Neuronal stem cell (in vitro differentiated cells): ENCODE measurements at places on chromosomes 3 and 15.

DNA sequence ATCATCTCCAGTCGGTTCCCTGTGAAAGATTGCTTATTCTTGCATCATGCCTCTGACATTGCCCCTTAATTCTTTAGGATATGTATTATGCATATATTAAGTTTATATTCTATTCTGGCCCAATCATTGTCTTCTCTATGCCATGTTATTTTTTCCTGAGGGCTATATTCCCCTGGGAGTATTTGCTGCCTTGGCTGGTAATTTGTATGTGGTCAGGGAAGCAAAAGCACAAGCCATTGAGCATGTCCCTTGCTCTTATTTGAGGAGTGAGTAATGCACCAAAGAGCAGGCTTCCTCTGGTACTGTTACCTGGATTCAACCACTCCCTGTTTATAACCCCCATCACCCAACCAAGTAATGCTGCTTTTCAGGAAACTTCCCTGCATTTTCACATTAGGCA is 36.3 kb downstream of the STAC start:
- no peak overlapping the region for H3K4me3 ChIP-seq
- no peaks in the 10 kb centered on the region for H3K36me3 ChIP-seq
- H3K27ac ChIP-seq = no peak overlapping the region
- no peaks in the 10 kb centered on the region for H3K27me3 ChIP-seq
- peaks cover 1% of the 10 kb centered on the region for H3K4me1 ChIP-seq

DNA sequence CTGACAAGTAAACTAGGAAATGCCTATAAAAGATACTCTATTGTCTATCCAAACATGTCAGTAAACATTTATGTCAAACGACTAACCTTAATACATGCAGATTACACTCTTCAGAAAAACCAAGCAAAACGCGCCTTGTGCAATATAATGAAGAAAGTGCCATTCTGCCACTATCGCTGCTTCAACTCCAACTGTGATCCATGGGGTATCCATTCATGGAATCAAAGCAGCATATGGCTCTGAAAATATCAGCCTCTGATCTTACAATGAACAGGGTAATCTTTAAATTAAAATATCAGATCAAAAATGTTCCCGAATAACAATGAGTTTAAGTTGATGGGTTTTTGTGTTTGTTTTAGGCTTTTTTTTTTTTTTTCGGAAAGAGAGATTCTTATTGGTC is 105.5 kb upstream of the SETMAR start:
- no peaks in the 10 kb centered on the region for H3K36me3 ChIP-seq
- H3K4me1 ChIP-seq = no peaks in the 10 kb centered on the region
- H3K4me3 ChIP-seq = no peak overlapping the region
- H3K27me3 ChIP-seq = no peaks in the 10 kb centered on the region

DNA sequence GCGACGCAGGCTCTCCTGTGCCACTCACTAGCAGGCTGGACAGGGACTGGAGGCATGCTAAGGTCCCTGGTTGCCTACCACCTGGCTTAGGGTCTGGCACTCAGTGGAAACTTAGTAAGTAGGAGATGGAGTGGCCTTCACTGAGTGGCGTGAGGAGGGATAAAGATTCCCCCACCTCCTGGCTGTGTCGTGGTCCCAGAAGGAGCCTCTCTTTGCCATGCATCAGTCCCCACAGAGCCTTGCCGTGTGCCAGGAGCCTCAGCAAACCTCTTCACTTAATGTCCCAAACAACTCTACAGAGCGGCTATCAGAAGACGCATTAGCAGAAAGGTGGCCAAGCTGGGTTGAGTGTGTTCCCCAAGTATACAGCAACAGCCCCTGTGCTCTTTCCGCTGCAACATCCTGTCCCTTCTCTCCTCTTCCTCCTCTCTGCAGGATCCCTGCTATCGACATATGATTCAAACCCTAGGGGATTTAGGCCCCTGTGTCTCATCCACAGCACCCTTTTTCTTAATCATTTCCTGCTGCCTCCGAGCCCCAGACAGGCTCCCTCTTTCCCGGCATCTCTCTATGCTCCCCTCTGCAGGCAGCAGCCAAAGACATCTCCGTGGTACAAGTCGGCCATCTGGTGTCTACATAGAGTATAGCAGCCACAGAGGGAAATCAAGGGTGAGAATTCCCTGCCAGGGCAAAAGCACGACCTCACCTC is 66.7 kb downstream of the SLC6A1 start:
- no peak overlapping the region for H3K27ac ChIP-seq
- no peaks in the 10 kb centered on the region for H3K4me1 ChIP-seq
- no peaks in the 10 kb centered on the region for H3K36me3 ChIP-seq
- H3K27me3 ChIP-seq = peaks cover 21% of the 10 kb centered on the region
- H3K4me3 ChIP-seq = no peak overlapping the region

GRCh38 chr3:38137615-38138348 is 679 bp upstream of the MYD88 start:
- peaks cover 17% of the 10 kb centered on the region for H3K36me3 ChIP-seq
- H3K4me1 ChIP-seq = peaks cover 18% of the 10 kb centered on the region
- DNase-seq = peak; percentile 21

DNA sequence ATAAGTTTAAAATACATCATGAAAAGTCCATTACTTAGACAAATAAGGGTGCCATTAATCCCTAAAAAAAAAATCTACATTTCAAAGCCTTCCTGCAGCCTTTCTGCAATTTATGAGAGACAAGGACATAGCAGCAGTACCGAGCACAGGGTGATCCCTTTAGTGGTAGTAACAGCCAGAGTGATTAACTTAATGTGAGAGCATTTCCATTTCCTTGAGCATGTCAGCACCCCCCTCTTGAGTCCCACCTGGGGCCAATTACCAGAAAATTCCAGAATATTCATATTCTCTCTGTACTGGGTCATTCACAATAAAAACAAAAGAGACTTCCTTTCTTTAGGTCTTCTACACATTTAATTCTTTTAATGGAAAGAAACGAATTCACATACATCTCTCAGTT is 546.9 kb upstream of the CCDC54 start:
- H3K4me3 ChIP-seq = no peak overlapping the region
- peaks cover 11% of the 10 kb centered on the region for H3K4me1 ChIP-seq
- DNase-seq = no peak
- no peak overlapping the region for H3K27ac ChIP-seq

DNA sequence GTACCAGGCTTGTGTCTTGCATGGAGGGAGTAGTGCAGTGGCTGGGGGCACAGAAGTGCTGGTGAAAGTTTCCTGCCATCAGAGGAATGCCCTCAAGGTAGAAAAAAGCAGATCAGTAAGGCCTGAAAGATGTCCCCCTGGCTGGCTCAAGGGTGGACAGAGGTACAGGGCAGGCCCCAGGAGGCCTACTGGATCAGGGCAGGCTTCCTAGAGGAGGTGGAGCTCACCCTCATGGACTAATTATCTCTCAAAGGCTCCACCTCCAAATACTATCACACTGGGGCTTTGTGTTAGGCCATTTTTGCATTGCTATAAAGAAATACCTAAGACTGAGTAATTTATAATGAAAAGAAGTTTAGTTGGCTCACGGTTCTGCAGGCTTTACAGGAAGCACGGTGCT is 7.8 kb downstream of the SPSB4 start:
- H3K4me1 ChIP-seq = peaks cover 27% of the 10 kb centered on the region
- no peak for DNase-seq
- H3K27ac ChIP-seq = no peak overlapping the region
- no peaks in the 10 kb centered on the region for H3K27me3 ChIP-seq

DNA sequence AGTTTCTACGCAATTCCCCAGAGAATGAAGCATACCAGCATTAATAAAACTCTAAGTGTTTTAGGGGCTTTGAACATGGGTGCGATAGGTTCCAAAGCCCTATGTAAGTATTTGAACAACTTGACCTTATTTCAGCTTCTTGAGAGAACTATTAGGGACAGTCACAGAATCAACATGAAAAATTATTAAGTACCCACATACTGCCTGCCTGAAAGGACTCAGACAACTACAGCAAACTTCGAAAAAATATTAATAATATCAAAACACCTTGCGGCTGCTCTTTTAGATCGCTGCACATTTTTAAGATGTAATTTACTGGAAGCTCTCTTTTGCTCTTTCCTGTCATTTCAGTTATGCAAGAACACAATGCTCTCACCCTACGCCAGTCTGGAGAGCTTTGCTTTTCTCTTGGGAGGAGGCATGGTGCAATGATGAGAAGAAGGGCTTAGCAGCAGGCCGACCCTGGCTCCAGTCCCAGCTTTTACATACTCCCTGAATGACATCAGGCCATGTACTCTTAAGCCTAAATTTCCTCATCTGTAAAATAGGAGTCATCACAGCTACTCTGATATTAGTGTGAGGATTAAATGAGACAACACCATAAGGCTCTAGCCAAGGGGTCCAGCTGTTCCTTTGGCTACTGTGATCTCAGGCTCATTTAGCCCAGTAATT is 640.7 kb downstream of the FHIT start:
- no peak overlapping the region for H3K27ac ChIP-seq
- no peaks in the 10 kb centered on the region for H3K27me3 ChIP-seq
- H3K36me3 ChIP-seq = no peaks in the 10 kb centered on the region

DNA sequence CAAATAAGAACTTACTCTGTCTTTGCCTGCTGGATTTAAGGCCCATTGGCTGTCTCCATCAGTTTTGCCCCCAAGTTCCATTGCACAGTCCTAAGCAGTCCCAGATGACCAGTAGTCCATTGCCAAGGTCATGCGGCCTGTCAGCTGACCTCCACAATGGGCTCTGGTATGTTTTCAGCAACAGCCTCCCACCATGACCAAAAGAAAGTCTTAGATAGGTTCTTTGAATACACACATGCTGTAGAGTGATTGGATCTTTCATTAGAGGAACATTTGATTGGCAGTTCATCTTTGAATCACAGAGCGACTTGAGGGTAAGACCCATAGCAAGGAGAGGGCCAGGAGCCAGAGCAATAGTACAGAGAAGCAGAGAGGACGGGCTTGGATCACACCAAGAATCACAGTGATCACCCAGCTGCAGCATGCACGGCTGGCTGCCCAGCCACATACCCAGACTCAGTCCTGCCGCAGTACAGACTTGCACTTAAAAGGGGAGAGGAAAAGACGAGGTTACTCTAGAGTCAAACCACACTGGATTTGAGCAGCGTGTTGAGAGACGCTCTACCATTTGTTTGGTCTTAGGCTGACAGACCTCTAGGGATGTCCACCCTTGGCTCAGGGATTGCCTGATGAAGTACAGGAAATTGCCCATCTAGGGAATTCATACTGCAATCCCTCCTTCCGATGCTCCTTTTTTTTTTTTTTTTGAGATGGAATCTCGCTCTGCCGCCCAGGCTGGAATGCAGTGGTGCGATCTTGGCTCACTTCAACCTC is 50.4 kb downstream of the APH1B start:
- H3K27ac ChIP-seq = no peak overlapping the region
- peaks cover 6% of the 10 kb centered on the region for H3K4me1 ChIP-seq
- no peaks in the 10 kb centered on the region for H3K27me3 ChIP-seq
- H3K36me3 ChIP-seq = no peaks in the 10 kb centered on the region
- no peak for DNase-seq
- H3K4me3 ChIP-seq = no peak overlapping the region

DNA sequence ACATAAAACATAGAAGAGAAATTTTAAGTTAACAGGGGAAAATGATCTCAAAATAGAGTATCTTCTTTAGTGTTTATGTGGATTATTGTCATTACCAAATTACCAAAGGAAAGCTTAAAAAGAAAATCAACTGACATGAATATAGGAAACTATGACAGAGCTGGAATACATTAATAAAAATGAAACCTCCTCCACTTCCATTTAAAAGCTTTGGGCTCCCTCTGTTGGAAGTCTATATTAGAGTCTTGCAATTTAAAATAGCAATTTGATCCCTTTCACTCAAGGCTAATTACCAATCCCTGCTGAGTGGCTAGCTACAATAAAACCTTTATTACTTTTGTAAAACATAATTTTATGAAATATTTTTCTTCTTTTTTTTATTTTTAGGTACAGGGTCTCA is 61.4 kb upstream of the IMPG2 start:
- H3K4me3 ChIP-seq = no peak overlapping the region
- H3K36me3 ChIP-seq = no peaks in the 10 kb centered on the region

DNA sequence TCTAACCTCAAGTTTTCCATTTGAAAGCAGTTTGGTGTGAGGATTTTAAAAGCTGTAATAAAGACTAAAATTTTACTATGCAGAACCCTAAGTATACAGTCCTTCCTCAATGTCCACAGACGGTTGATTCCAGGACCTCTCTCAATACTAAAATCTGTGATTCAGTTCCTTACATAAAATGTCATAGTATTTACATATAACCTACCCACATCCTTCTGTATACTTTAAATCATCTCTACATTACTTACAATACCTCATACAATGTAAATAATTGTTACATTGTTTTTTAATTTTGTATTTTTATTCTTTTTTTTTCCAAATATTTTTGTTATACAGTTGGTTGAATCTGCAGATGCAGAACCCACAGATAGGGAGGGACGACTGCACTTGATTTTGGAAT is 2.8 kb upstream of the TOPAZ1 start:
- H3K4me1 ChIP-seq = peaks cover 4% of the 10 kb centered on the region
- no peaks in the 10 kb centered on the region for H3K27me3 ChIP-seq
- DNase-seq = no peak
- H3K4me3 ChIP-seq = no peak overlapping the region
- H3K36me3 ChIP-seq = no peaks in the 10 kb centered on the region

DNA sequence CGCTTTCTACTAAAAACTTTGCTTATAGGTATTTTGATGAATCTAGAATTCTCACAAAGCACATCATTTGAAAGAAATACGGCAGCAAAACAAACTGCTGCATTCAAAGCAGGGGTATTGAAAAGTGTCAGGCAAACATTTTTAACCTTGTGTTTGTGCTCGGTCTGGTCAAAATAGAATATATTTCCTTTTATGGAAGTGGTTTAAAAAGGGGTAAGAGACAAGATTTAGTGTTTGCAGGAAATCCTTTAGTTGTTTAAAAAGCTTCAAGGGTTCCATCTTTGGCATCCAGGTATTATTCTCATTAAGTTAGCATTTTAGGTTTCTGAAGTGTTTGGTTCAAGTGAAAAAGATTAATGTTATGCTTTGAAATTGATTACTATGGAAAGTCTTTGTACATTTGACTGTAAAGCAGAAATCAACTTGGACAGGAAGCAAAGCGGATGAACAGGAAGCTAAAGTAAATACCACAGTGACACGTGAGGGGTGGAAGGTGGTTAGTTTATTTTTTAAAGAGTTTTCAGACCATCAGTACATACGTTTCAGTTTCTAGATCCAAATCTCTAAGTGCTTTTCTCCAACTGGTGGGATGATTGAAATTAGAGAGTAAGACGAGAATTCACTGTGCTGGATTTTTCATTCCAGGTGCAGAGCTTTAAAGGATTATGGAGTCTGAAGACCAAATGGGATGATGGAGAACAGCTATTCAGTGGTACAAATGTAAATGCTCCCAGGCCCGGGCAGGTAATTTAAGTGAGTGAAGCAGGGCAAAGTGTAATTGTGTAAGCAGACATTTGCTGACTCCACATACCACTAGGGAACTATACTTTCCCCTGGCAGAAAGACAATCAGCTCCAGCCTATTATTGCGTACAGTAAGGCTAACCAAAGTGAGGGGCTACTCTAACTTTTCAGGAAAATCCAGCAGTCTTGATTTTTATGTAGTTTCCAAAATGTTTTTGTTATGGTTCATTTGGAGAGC is 341.8 kb upstream of the TBL1XR1 start:
- no peak overlapping the region for H3K27ac ChIP-seq
- no peaks in the 10 kb centered on the region for H3K27me3 ChIP-seq

GRCh38 chr3:171936191-171936841 is 93.2 kb downstream of the TMEM212 start:
- H3K4me3 ChIP-seq = no peak overlapping the region
- DNase-seq = no peak
- no peak overlapping the region for H3K27ac ChIP-seq
- H3K27me3 ChIP-seq = no peaks in the 10 kb centered on the region
- H3K4me1 ChIP-seq = no peaks in the 10 kb centered on the region
- H3K36me3 ChIP-seq = no peaks in the 10 kb centered on the region

- no peak overlapping the region for H3K27ac ChIP-seq
- no peaks in the 10 kb centered on the region for H3K27me3 ChIP-seq
- H3K4me1 ChIP-seq = no peaks in the 10 kb centered on the region
Observed at GRCh38 chr15:90419738-90420406, 31.8 kb downstream of the IQGAP1 start.
